Activated CD4-positive, alpha-beta memory T cell treated with anti-CD3 and anti-CD28 coated beads for 36 hours (primary cell): ENCODE measurements at places on chromosomes 5 and 9. TPM values are rescaled to one million over a fixed set of nuclear protein-coding genes. Genes with fewer than 3 reads are reported as not detected.

WDR38 gene
- total RNA-seq = not detected

TMOD1 gene
- 1.7 TPM for total RNA-seq

GRCh38 chr9:79384501-79384900 lies 187.3 kb upstream of the TLE4 start:
- no peak for DNase-seq

DNA sequence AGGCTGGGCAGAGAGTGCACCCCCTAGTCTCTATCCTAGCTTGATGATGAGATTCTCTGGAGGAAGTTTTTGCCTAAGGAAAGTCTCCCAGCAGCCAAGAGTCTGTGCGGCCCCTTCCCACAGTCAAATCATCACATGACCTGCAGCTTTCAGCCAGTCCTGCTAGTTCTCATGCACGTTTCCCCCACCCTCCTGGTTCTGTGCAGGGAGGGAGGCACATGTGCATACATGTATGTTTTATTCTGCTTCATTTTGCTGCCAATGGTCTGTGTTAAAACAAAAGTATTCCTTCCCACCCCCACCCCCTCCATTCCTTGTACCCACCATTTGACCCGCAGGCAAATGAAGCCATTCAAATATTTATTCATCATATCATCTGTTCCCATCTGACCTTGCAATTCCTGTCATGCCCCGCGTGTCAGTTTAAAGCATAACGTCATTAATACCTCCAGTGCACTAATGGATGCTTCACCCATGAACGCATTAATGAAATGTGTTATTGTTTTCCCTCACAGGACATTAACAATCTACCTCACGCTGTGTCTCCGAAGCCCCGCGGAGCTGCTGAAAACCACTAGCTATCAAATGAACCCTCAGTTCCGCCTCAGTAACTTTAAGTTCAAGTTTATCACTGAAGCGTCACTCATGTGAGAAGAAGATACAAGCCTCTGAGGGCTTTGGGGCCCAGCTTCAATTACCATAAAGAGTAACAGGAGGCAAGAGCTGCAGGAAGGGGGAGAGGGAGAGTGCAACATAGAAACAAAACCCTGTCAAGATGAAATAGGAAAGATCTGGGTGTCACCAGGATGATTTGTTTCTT lies 139.6 kb downstream of the RASEF start:
- no peak for DNase-seq

- DNase-seq = no peak
These were observed 714 bp upstream of the ZNF608 start for GRCh38 chr5:124746916-124747790.

DNA sequence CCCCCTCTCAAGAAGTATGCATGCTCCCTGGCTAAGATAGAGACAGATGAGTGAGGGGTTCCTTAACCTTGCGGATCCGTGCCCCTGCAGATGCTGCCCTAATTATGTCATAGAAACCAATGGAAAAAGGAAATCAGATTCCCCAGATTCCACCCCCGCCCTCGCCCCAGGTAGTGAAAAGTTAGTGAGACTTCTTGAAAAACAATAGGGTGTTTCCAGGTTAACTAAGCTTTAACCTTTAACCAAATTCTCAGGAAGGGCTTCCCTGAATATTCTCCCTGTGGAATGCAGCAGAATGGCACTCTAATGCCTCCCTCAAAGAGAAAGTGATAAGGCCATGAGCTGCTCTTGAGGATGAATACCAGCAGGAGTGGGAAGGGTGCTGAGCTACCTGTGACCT lies 116.0 kb upstream of the RANBP3L start:
- no peak for DNase-seq

GRCh38 chr5:72625332-72625731 lies 118.1 kb upstream of the ZNF366 start:
- no peak for DNase-seq

DNA sequence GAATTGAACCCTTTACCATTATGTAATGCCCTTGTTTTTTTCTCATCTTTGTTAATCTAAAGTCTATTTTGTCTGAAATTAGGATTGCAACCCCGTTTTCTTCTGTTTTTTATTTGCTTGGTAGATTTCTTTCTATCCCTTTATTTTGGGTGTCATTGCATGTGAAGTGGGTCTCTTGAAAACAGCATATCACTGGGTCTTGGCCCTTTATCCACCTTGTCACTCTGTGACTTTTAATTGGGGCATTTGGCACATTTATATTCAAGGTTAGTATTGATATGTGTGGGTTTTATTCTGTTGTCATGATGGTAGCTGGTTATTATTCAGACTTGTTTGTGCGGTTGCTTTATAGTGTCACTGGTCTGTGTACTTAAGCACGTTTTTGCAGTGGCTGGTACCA lies 117.4 kb upstream of the MARCHF11 start:
- no peak for DNase-seq

- no peak for DNase-seq
These were observed 302.7 kb downstream of the EPB41L4A start for GRCh38 chr5:112116371-112116770.
